IMR-90 (cell line): ENCODE measurements at places on chromosomes 1 and 21.
A peak's percentile ranks its signal among the peaks of the same experiment; 100 is the strongest.

DNA sequence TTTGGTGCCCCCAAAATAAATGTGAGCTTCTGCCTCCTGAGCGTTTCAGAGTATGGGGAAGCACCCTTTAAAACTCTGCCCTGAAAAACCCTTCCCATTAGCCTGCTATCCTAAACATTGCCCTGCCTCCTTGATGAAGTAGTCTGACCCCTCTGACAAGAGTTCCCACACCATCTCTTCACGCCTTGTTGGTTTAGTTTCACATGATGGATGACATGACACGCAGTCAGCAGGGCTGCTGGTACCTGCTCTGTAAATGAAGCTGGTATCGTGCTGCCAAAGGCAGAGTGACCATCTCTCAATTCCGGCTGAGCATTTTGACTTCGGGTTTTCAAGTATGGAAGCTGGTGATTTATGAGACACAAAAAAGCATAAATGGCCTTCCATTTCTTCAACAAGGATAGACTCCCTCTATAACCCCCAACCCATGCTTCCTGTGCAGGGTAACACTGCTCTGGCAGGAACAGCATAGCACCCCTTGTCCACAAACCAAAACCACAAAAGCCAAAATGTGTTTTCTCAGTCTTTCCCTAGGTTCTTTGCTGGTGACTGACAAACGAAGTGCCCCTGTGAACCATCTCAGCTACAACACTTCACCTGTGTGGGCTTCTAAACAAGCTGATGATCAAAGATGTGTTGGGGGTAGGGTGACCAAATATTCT, 444.6 kb downstream of the NUF2 start:
- DNase-seq = no peak
- no peaks in the 10 kb centered on the region for H3K4me1 ChIP-seq
- H3K27ac ChIP-seq = no peak overlapping the region
- H3K4me3 ChIP-seq = no peak overlapping the region
- no peaks in the 10 kb centered on the region for H3K27me3 ChIP-seq
- H3K36me3 ChIP-seq = no peaks in the 10 kb centered on the region

DNA sequence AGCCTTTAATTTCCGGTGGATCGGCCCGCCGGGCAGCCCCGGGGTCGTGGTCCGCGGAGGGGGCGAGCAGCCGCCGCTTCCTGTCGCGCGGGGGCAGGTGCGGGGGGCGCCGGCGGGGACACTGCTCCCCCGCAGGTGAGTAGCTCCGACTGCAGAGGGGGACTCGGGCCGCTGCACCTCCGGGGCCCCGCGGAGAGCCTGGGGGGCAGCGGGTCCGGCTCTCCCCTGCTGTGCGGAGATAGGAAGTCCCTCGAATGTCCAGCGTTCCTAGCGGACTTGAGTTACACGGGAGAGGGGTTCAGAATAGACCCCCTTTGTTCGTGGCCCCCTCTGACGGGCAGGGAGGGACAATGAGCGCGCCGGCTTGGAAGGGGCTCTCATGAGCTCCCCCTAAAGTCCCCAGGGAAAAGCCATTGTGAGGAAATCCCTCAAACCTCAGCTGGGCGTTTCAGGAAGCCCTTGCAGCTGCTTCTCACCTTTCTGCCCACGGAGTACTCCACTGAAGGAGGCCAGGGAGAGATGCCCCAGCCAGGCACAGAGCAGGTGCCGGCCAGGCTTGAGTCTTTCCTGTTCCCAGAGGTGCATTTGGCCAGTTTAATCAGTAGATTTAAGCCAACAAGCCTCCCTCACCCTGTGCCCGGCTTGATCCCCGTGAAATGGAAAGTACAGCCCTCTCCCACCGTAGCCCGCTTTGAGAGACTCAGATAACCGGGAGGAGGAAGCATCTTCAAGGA, 925 bp downstream of the PDE9A start:
- DNase-seq = no peak
- no peaks in the 10 kb centered on the region for H3K36me3 ChIP-seq
- H3K4me1 ChIP-seq = peaks cover 2% of the 10 kb centered on the region; the same call in 1 of the 2 replicates
- peak overlapping the region; percentile 45 for H3K4me3 ChIP-seq
- H3K27me3 ChIP-seq = peaks cover 28% of the 10 kb centered on the region
- no peak overlapping the region for H3K27ac ChIP-seq

- no peaks in the 10 kb centered on the region; the same call in 1 of the 2 replicates for H3K27me3 ChIP-seq
- no peak overlapping the region for H3K27ac ChIP-seq
- peaks cover 15% of the 10 kb centered on the region for H3K4me1 ChIP-seq
- peak; percentile 10 for DNase-seq
Measured at GRCh38 chr1:221334062-221334461, 407.8 kb downstream of the DUSP10 start.

DNA sequence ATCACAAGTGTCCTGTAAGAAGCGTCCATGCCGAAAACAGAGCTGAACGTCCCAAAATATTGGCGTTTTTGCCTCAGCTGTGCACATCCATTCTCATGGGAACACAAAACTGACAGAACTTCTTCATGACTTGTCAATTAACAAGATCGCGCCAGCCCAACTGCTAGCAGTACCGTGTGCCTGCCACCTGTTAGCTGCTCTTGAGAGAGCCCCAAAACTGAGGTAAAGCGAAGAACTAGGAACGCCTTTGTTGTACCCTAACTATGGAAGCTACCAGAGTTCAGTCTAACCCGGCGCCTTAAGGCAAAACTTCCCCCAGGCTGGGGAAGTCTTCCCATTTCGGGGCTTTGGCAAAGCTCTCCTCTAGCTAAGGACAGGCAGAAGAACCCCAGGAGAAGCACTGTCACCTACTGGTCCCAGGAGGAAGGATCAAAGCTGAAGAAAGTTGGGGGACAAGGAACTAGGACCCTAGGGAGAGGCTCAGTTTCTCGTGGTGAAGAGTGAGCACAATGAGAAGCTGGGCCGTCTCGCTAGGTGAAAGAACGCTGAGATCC, 719 bp downstream of the EYA3 start:
- H3K4me1 ChIP-seq = no peaks in the 10 kb centered on the region; the same call in 1 of the 2 replicates
- DNase-seq = peak; percentile 27
- no peaks in the 10 kb centered on the region for H3K36me3 ChIP-seq
- peak overlapping the region; percentile 79 for H3K27ac ChIP-seq
- no peaks in the 10 kb centered on the region for H3K27me3 ChIP-seq
- H3K4me3 ChIP-seq = peak overlapping the region; percentile 76

- peak overlapping the region; percentile 94 for H3K4me3 ChIP-seq
- peak; percentile 82 for DNase-seq
Measured at GRCh38 chr1:15848929-15849774, 1.6 kb downstream of the SPEN start.
